ENCODE measurements at places on chromosomes 16 and 17.

- DNase-seq, result peak; percentile 35
Measured at GRCh38 chr17:35865412-35866340, 3.0 kb downstream of the HEATR9 start.

- DNase-seq, result no peak
Measured at GRCh38 chr17:64087252-64088005, 42.5 kb downstream of the ERN1 start.

GRCh38 chr17:75250009-75250471 lies 11.4 kb downstream of the GGA3 start:
- peak; percentile 39 for DNase-seq

GRCh38 chr16:70769131-70769530 lies 31.8 kb downstream of the VAC14 start:
- DNase-seq, result no peak

GRCh38 chr17:44356241-44356640 lies 7.4 kb downstream of the FAM171A2 start:
- DNase-seq, result no peak
